ENCODE measurements at places on chromosomes 5 and 9.

GRCh38 chr9:110566156-110566555 lies 13.4 kb downstream of the SVEP1 start:
- no peak for DNase-seq

GRCh38 chr5:75262271-75262670 lies 25.6 kb upstream of the ANKRD31 start:
- no peak for DNase-seq

DNA sequence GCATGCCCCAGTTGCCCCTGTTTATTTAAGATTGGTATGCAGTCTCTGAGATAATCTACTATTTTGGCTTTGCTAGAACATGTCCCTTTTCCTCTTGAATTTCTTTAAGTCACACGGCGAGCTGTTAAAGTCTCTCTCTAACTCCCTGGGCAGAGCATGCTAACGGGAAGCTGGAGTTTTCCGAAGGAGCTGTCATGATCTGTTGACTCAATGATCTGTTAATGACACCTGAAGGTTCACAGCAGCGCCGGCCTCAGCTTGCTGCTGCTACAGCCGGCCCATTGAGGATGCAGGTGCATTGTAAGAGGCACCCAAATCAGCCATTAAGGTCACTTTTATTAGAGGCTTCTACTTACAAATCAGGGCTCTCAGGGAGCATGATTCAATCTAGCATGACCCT lies 1203.4 kb downstream of the MAT2B start:
- no peak for DNase-seq

GRCh38 chr5:15694696-15695214 lies 194.8 kb downstream of the FBXL7 start:
- DNase-seq: no peak

DNA sequence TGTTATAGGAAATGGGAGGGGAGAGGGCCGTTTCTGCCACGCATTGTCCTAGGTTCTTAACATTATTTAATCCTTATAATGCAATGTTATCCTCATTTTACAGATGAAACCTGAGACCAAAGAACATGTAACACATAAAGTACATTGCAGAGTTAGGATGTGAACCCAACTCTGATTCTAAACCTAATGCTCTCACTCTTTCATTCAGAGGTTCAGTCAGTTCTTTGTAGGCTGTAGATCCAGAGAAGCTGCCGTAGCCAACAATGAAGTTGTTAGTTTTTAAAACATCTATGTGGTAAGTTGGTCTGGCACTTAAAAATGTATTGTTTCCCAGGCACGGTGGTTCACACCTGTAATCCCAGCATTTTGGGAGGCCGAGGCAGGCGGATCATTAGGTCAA lies 10.5 kb upstream of the PSMD5 start:
- no peak for DNase-seq

GRCh38 chr9:74958587-74958986 lies 5.9 kb upstream of the C9orf40 start:
- DNase-seq: no peak

Measured in bone marrow (tissue), 2 donors.